ENCODE measurements at places on chromosomes 12 and 14.

DNA sequence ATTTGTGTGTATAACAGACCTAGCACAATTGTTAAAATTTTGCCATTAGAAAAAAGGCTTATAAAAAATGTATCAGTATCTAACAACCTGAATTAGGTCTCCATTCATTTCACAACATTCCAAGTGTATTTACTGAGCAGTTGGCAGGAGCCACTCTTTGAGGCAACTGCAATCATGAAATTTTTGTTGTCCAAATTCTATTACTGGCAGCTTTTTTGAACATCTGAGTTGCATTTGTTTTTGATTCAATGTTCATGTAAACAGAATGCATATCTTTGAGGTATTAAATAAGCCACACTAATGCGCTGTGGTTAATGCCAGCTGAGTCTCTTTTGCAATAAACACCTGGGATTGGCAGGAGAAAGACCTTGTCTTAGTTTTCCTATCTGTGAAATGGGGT, 8.7 kb downstream of the KITLG start:
- no peak for DNase-seq

- no peak for DNase-seq
Measured at GRCh38 chr14:78182722-78183121, 12.5 kb downstream of the NRXN3 start.

- no peak for DNase-seq
Measured at GRCh38 chr14:69848903-69849391, 30.3 kb upstream of the SMOC1 start.

- no peak for DNase-seq
Measured at GRCh38 chr12:99271071-99271470, 376.5 kb upstream of the GARIN6 start.

- no peak for DNase-seq
Measured at GRCh38 chr14:100649173-100649519, 61.9 kb upstream of the BEGAIN start.

GRCh38 chr12:14885718-14886221, at the start of gene MGP:
Gene MGP, minus strand, starts transcription at chr12:14885854. Its CDS starts 63 bp downstream, at chr12:14885791.
- DNase-seq: no peak

- DNase-seq: no peak
Measured at GRCh38 chr14:74356892-74357575, 8.8 kb downstream of the VRTN start.

- DNase-seq: no peak
Measured at GRCh38 chr12:132373901-132374611, 44.7 kb upstream of the GALNT9 start.

- DNase-seq: no peak
Measured at GRCh38 chr12:111444314-111444924, 38.7 kb downstream of the SH2B3 start.

DNA sequence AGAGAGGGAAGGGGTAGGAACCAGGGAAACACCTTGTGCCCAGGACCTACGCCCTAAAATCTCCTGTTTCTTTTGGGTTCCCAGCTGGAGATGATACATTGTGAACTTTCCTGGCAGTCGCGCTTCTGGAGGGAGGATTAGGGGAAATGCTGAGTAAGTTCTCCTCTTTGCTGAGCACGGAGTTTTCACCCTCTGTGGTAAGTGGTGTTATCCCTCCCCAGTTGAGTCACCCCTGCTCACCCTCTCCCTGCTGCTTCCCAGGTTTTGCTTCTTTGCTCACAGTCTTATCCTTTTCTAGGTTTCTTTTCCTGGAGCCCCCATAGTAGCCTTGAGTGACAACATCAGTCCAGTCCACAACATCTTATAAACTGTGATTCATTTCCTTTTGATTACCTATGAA, 789.1 kb downstream of the TMEM121 start:
- no peak for DNase-seq

DNA sequence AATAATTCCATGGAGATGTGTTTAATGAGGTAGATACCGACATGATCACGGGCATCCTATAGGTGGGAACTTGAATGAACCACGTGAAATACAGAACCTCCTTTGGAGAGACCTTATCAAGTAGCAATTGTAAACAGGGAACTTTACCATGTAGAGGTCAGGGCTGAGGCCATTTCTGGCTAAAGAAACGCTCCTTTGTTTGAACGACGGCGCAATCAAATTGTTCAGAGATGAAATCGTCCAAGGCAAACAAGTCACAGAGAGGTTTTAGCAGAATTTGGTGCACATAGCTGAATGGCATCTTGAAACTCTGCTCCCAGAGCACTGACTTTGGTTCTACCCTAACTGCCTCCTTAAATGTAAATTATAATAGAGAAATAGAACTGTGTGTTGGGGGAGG, 9.8 kb downstream of the PRIMA1 start:
- DNase-seq: no peak

GRCh38 chr14:36229262-36229661, 52.7 kb upstream of the PTCSC3 start:
- no peak for DNase-seq

GRCh38 chr12:54933376-54933775, 51.2 kb downstream of the TESPA1 start:
- no peak for DNase-seq

DNA sequence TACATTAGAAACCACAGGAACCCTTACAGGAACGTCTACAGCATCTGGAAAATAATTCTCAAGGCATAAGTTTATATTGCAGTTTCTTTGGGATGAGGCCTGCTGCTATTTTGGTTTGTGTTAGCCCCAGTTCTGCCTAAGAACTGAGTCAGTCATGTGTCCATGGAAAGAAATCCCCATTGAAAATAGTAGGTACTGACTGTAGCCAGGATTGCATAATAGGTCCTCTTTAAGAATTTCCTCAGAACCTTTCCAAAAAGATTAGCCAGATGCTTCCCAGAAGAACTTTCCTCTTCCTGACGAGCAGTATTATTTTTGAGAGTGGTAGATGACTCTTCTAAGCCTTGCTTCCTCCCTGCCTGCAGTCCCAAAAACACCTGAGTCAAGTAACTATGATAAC, 52.6 kb downstream of the RASSF8 start:
- no peak for DNase-seq

- DNase-seq: no peak
Measured at GRCh38 chr14:53900499-53900898, 56.1 kb downstream of the BMP4 start.

- DNase-seq: no peak
Measured at GRCh38 chr12:79643821-79644220, 46.9 kb downstream of the PAWR start.

DNA sequence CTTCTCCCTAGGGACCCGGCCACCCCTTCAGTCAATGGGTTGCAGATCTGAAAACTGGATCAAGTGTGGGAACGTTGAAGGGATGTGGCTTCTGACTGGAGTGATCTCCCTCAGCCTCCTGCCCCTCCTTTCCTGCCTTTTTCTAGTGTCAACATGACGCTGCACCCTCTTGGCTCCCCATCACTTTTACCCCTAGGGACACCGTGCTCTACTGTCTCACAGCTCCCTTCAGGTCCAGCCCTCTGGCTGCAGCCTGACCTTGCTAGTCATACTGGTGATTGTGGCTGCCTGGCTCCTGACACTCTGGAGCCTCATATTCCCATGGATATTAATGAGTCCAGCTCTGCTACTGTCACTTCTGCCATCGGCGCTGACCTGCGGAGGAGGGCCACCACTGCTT, 51.5 kb upstream of the RASSF3 start:
- DNase-seq: no peak

GRCh38 chr14:55701638-55702037, 121.6 kb downstream of the KTN1 start:
- DNase-seq: no peak

DNA sequence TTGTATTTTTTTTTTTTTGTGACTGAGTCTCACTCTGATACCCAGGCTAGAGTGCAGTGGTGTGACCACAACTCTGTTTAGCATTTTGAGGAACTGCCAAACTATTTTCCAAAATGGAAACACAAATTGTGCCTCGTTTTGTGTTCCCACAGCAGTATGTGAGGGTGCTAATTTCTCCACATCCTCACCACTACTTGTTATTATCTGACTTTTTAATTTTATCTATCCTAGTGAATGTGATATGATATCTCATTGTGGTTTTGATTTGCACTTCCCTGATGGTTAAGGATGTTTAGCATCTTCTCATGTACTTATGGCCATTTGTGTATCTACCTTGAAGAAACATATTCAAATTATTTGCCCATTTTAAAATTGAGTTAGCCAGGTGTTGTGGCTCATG, 62.4 kb downstream of the SRGAP1 start:
- DNase-seq: no peak

GRCh38 chr14:79062226-79062625, 892.1 kb downstream of the NRXN3 start:
- no peak for DNase-seq

- no peak for DNase-seq
Measured at GRCh38 chr14:64910847-64911495, 3.3 kb upstream of the CHURC1 start.

DNA sequence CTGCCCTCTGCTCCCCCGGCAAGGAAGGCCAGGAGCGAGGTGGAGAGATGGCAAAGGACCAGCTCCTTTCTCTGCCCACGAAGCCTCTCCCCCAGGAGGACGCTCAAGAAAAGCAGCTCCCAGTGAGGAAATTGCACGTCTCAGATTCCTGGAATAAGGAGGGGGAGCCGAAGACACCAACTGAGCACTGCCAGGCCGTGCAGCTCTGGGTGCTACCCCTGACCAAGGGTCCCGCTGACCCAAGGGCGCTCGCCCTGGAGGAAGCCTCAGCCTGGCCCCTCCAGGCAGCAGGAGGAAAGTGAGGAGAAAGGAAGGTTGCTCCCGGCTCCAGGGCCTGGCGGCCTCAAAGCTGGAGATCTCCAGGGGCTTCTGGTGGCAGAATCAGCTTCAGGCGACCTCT, 174.1 kb upstream of the SFSWAP start:
- no peak for DNase-seq

DNA sequence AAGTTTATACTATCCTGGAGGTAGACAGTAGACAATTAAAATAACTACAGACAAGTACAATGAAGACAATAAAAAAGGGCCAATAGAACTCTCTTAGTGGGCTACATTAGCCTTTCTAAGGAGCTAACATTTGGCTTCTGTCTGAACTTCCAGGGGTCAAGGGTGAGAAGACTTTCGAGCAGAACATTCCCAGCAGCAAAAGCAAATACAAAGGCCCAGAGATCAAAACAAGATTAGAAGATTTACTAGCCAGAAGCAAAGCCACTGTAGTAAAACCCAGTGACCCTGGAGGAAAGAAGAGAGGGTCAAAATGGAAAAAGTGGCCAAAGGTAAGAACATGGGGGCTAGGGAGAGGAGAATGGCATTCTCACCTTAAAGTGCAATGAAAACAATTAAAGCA, 63.2 kb downstream of the ATP2B1 start:
- no peak for DNase-seq

- DNase-seq: no peak
Measured at GRCh38 chr12:127149226-127149964, 1117.6 kb upstream of the TMEM132C start.

GRCh38 chr12:55712700-55713415, 3.0 kb upstream of the BLOC1S1 start:
- no peak for DNase-seq

- no peak for DNase-seq
Measured at GRCh38 chr12:89216211-89216952, 135.9 kb downstream of the DUSP6 start.

GRCh38 chr12:31591380-31591901, 505 bp upstream of the DENND5B start:
- DNase-seq: no peak

DNA sequence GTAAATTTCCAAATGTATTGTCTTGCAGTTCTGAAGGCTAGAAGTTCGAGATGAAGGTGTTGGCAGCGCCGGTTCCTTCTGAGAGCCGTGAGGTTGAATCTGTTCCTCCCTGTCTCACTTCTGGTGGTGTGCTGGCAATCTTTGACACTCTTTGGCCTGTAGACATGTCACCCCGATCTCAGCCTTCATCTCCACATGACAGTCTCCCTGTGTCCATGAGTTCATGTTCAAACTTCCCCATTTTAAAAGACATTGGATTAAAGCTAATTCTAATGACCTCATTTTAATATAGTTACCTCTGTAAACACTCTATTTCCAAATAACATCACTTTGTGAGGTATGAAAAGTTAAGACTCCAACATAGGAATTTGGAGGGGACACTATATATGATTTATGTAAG, 4.1 kb upstream of the RBM19 start:
- no peak for DNase-seq
